ENCODE measurements at places on chromosomes 16 and 17.

- DNase-seq = peak; percentile 82
Observed at GRCh38 chr17:55295411-55296170, 30.8 kb downstream of the HLF start.

DNA sequence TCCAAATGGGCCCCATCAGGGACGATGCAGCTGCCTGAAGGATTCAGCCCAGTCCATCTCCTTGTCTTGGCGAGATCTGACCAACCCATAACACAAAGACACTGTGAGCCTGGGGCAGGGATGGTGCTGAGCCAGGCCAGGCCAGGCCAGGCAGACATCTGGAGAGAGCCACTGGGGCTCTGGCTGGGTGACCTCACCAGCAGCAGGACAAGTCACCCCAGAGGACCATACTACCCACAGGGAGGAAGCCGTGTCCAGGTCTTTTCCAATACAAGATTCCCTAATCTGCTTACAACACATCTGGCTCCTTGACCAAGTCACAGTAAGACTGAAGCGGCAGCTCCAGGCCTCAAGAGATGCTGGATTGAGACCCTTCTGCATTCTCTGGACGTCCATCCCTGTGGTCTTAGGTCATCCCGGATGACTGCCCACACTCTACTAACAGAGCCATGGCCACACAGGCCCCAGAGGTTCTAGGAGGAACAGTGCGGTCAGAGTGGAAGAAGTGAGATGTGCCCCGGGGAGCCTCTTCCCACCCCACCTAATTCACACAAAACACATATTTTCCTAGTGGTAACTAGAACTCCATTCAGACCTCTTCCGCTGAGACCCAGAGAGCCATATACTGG lies 81.8 kb upstream of the RCVRN start:
- DNase-seq = no peak

- DNase-seq = no peak
Observed at GRCh38 chr16:25030420-25031131, 15.4 kb upstream of the ARHGAP17 start.

DNA sequence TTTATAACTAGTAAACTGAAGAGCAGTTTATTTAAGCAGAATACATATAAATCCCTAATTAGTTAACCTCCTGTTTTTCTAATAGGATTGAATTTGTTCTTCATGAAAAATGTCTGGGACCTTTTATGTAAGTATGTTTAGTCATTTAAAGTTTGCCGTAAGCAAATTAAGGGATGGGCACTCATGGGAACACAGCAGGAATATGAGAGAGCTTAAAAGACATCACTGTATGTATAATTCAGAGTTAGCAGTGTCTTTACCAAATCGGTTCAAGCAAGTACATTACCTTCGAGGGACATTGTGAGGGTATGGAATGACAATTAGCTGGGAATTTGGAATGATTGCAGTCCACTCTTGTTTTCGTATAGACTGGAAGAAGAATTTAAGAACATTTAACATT lies 17.7 kb upstream of the NETO2 start:
- DNase-seq = no peak

- DNase-seq = no peak
Observed at GRCh38 chr16:51153577-51154031, 2.5 kb upstream of the SALL1 start.

- no peak for DNase-seq
Observed at GRCh38 chr16:85645021-85645589, 32.0 kb downstream of the GSE1 start.

DNA sequence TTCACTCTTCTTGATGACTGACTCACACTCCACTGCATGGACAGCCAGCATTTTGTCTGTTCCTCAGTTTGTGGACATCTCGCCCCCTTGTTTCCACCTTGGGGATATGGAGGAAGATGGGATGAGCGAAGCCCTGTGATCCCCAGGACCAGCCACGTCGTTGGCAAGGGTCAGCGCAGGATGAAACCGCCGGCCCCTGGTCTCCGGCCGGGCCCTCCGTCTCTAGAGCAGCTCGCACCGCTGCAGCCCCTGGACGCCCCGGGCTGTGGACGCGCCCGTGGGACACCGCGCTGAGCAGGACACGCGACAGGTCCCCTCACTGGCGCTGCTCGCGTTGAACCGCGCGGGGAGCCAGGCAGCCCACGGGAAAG lies 604 bp upstream of the ZC3H18 start:
- DNase-seq = no peak

DNA sequence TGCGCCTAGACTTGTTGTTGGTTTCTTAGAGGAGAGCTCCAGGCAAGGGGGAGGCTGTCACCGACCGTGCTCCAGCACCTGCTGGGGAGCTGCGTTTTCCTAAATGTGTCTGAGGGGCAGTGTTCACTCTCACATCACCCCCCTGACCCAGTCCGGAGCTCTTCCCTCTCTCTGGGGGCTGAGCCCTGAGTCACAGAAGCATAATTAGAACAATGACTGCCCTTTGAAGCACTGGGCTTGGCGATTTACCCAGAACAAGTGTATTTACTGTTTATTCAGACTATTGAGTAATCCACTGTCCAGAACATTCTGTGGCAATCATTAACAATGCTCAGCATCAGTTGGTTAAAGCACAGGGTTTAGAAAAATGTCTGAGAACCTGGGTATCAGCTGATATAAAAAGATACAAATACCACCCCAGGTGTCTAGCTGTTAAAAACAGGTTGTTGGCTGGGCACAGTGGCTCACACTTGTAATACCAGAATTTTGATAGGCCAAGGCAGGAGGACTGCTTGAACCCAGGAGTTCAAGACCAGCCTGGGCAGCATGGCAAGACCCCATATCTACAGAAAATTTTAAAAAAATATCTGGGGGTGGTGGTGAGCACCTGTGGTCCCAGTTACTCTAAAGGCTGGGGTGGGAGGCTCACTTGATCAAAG lies 8.1 kb downstream of the CES4A start:
- peak; percentile 89 for DNase-seq

- DNase-seq = peak; percentile 75
Observed at GRCh38 chr16:30369091-30369937, 980 bp downstream of the TBC1D10B start.

- no peak for DNase-seq
Observed at GRCh38 chr16:31508706-31509195, 560 bp upstream of the RUSF1 start.

DNA sequence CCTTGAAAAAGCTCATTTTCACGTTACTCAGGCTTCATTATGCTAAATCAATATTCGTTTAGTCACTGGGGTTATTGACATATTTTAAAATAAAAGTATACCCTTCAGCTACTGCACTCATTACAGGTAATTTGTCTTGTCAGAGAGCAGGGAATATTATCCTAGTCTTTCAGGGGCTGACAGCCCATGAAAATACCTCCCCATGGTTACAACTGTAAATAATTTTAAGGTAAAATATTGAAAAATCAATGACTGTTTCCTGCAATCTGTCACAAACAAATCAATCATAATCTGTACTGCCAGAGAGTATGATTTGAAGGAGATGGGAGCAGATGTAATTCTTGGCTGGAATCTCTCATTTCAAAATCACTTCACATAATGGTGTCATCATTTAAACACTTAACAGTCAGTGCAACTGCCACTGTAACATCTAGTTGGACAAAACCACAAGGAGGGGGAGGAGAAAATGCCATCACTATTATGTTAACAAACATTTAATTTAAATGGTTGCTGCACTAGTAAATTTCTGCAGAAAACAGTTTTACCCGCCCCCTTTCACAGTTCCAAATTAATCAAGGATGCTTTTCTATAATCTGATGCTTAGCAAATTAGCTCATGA lies 9.3 kb upstream of the IRX5 start:
- DNase-seq = no peak

DNA sequence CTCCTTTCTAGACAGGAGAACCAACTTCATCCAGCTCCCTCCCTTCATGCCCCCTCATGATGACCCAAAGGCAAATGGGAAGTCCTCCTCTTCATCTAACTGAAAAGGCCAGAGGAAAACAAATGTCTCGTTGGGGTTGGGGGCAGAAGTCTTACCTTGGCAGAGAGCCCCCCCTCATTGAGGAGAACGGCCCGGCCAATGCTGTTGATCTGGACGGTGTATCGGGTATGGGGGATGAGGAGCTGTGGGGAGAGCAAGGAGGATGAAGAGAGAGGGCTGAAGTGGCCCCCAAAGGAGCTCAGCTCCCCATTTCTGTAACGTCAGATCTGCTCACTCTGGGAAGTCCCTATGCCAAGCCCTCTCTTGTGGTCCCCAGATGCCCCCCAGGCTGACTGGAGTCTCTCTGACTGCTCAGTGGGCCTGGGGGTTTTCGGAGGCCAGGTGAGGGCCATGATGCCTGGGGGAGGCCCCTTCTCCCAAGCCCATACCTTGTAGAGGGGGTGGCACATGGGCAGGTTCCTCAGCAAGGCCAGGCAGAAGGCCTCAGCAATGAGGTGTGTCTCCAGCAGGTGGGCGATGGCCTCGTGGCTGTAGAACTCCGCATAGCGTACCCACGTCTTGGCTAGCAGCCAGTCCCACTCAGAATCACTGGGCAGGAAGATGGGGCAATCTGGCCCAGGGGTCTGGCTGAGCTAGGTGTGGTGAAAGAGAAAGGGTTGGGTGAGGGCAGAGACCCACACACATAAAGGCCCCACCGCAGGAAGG lies 10.8 kb downstream of the ALOX12B start:
- no peak for DNase-seq

DNA sequence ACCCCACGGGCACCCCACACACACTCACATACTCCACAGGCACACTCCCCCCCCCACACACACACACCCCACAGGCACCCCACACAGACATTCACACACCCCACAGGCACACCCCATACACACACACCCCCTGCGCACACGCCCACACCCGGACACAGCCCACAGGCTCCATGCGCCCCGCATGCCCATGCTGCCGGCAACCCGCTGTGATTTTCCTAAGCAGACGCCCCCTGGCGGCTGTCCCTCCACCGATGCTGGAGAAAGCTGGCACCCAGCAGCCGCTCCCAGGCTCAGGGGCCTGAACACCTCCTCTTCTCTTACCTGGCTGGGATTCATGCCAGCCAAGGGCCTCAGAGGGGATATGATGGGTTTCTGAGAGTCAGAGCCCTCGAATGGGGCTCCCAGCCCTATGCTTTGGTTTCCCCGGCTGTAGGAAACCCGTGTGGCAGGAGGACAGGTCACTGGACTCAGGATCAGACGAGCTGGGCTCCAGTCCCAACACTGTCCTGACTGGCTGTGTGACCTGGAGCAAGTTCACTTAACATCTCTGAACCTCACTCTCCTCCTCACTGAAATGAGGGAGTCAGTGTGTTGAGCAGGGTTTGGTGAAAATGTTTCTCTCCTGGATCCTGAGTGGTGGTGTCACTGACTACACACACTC lies 19.6 kb upstream of the TNFRSF13B start:
- peak; percentile 85 for DNase-seq

GRCh38 chr17:47719411-47720152 lies 13.5 kb upstream of the TBX21 start:
- no peak for DNase-seq

GRCh38 chr16:57066625-57067024 lies 25.8 kb upstream of the CPNE2 start:
- DNase-seq = no peak

DNA sequence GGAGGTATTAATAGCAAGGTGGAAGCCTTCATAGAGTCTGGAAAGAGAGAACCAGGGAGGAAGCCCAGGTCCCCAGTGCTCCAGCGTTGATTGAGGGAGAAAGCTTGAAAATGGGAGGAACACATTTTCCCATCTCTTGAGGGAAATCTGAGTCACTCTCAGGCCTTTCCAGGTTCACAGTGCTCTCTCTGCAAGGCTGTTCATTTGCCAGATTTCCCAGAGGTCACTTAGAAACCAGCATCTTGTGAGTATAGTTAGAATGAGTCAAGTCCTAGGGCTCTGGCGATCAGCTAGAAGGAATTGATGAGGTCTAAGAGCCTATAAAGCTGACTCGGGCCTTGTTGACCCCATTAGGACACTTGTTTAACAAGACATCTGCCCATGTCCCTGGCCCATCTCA lies 17.7 kb upstream of the ZNF594 start:
- no peak for DNase-seq

GRCh38 chr16:1602285-1602684 lies 9.6 kb downstream of the IFT140 start:
- DNase-seq = no peak

- no peak for DNase-seq
Observed at GRCh38 chr17:48997103-48997826, at the start of gene IGF2BP1. IGF2BP1 (plus strand) TSS chr17:48997385; CDS start chr17:48997746, 361 bp downstream.

DNA sequence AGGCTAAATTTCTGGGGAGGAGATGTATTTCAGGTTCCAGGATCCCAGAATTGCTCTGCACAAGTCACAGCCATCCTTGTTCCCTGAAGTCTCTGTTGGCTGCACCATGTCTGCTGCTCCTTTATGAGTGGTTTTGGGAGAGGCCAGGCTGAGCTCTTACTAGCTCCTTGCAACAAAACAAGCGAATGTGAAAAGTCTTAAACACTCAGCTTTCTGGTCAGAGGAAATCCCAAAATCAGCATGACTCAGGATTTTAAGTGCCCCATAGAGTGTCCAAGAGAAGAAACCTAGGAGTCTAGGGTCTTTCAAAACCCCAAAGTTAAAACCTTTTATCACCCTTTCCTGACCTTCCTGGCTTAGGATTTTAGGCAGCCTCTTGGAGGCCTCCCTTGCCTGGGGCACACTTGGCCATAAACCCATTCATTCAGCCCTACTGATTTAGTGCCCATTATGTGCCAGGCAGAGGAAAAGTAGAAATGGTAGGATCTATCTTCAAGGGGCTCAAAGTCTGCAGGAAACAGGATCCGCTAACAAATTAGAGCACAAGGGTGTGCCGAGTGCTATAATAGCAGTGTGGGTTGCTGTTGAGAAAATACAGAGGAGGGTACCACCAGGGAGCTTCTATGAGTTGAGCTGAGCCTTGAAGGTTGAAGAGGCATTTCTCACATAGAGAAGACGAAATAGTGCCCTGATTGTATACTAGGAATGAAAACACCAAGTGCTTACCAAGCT lies 36.9 kb downstream of the SOST start:
- DNase-seq = no peak

DNA sequence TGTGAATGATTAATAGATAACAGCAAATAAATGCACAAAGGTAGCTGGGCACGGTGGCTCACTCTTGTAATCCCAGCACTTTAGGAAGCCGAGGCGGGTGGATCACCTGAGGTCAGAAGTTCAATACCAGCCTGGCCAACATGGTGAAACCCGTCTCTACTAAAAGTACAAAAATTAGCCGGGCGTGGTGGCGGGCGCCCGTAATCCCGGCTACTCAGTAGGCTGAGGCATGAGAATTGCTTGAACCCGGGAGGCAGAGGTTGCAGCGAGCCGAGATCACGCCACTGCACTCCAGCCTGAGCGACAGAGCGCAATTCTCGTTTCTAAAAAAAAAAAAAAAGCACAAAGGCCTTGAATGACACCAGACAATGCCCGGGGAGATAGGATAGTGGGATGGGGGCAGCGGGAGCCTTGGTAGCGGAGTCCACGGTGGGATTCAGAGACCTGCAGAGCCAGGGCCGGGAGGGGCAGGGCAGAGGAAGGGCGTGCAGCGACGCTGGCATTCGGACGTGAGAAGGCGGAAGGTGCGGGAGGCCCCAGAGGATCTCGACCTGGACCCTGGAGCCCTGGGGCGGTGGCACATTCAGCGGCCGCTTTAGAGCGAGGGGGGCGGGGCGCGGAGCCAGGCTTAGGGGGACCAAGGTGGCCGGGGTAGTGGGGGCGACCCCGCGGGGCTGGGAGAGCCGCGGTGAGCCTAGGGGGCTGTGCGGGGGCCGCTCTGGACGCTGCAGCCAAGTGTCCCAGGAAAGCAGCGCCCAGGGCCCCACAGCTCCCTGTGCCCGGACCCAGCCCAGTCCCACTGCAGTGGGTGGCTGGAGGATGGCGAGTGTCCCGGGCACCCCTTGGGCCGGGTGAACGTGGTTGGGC lies 999 bp upstream of the FLYWCH2 start:
- DNase-seq = peak; percentile 75

- no peak for DNase-seq
Observed at GRCh38 chr17:67365738-67366192, 612 bp downstream of the PSMD12 start.

GRCh38 chr17:50499721-50500120 lies 8.5 kb upstream of the MYCBPAP start:
- DNase-seq = no peak
